Stimulated activated CD4-positive, alpha-beta T cell treated with anti-CD3 and anti-CD28 coated beads, Interleukin-4, amount 100 ng/mL, for 24 hours (primary cell): ENCODE measurements at places on chromosomes 3 and 15.

GRCh38 chr3:23723930-23724329, 81.8 kb upstream of the UBE2E1 start:
- no peak for DNase-seq

- no peak for DNase-seq
Measured at GRCh38 chr15:29998033-29998432, 84.7 kb upstream of the GOLGA8J start.

- DNase-seq, result no peak
Measured at GRCh38 chr3:184368586-184369183, 7.2 kb downstream of the POLR2H start.

DNA sequence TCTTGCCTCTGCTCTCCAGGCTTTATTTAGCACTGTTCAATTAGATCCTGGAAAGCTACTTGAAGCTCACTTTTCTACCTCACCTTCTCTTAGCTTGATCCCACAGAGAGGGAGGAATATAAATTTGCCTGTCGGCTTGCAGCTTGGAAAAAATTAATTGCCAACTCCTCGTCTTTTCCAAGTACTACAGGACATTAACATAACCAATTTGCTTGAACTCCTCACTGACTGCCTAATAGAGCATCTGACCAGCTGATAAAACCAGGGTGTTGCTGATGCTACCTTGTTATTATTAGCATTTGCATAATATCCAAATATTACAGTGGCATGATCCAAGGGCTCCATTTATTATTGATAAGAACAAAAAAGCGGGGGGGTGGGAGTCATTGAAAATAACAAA, 561.8 kb downstream of the MCTP2 start:
- DNase-seq, result no peak

GRCh38 chr3:108357042-108357441, 60.7 kb downstream of the HHLA2 start:
- no peak for DNase-seq

- DNase-seq, result no peak
Measured at GRCh38 chr3:169256796-169257522, 406.6 kb downstream of the MECOM start.

- no peak for DNase-seq
Measured at GRCh38 chr3:71600646-71601288, 17.2 kb upstream of the FOXP1 start.

GRCh38 chr15:31811641-31812040, 218.7 kb upstream of the CHRNA7 start:
- DNase-seq, result no peak

- DNase-seq, result no peak
Measured at GRCh38 chr3:109432833-109433232, 95.5 kb upstream of the DPPA4 start.

DNA sequence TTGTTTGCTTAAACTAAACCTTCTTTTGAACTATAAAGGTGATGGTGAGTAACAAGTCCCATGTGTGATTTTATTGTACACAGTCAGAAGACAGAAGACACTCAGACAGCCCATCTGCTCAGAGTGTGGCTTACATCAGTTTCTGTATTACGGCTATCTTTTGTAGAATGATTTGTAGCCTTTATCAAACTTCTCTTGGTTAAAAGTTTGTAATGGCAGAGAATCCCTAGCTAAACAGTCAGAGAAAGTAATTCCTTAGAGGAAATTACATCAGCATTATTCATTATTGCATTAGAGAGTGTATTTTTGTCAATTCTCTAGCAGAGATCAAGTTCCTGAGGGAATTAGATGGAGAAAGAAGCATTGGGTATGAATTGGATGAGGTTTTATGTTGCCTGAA, 500.8 kb downstream of the CNTN4 start:
- DNase-seq, result no peak

GRCh38 chr3:89434621-89435380, 327.4 kb downstream of the EPHA3 start:
- DNase-seq, result no peak

- DNase-seq, result no peak
Measured at GRCh38 chr15:73683257-73683776, 866 bp upstream of the CD276 start.

GRCh38 chr3:188605905-188606304, 451.9 kb downstream of the LPP start:
- no peak for DNase-seq

GRCh38 chr15:67059127-67059553, 6.3 kb upstream of the SMAD3 start:
- DNase-seq, result no peak

DNA sequence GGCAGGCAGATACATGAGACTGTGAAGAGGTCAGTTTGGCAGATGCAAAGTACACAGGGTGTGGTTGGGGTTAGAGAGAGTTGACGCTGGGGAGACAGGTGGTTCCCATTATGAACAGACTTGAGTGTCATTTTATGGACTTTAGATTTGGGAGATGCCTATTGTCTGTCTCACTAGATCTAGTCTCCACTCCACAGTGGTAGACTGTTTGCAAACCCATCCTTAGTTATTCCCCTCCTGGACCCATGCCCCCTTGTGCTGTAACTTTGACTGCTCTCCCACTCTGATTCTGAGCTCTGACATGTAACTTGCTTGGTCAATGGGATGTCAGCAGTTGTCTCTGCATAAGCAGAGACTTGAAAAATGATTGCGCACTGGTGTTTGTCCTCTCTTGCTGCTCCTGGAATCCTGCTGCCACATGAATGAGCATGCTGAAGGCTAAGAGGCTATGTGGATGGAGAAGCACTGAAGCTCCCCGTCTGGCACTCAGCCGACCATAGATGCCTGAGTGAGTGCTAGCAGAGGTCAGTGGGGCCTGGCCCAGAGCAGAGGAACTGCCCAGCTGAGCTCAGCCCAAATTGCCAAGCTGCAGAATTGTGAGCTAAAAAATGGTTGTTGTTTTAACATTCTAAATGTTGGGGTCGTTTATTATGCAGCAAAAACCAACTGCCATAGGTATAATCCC, 88.2 kb downstream of the FAM43A start:
- DNase-seq, result no peak

- DNase-seq, result no peak
Measured at GRCh38 chr3:71709908-71710511, 15.2 kb downstream of the EIF4E3 start.

DNA sequence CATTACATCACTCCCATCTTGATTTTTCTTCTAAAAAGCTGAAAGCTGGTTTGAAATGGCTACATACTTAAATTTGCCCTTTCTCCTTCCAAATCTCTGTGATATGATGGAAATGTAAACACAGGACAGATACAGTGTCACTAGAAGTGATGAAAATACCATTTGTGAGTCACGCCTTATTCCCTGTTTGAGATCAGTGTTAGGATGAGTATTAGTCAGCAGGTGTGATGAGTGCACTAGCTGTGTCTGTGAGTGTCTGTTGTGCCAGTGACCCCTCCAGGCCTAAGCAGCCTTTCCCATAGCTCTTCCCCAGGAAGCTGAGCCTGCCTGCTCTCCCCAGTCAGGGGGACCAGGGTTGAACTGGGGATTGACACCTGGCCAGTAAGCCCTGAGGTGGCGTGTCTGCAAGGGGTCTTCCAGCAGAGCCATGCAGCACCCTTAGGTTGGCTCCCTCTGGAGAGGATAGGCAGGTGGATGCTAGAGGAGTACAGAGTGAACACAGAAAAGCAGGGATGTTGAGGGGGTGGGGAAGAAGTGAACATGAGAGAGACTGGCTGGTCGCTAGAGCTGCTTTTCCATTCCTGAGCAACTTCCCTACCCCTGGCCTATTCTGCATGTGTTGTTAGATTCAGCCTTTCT, 92.0 kb downstream of the PDE8A start:
- DNase-seq, result peak; percentile 11

DNA sequence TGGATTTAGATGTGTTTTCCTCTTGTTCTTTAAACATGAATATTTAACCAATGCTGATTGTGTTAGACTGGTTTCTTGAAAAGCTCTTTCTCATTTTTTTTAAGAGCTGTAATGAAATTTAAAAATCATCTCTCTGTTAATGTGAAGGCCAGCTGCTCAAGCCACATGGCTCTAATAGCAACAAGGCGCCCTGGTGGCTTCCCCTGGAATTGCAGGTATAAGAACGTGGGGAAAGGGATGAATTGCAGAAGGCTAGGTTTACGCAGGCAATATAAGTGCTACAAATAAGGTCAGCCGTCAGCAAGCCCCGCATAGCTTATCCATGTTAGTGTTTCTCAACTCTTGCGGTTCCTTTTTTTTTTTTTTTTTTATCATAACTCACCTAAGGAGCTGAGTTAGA, 108.5 kb downstream of the SAMMSON start:
- DNase-seq, result no peak

DNA sequence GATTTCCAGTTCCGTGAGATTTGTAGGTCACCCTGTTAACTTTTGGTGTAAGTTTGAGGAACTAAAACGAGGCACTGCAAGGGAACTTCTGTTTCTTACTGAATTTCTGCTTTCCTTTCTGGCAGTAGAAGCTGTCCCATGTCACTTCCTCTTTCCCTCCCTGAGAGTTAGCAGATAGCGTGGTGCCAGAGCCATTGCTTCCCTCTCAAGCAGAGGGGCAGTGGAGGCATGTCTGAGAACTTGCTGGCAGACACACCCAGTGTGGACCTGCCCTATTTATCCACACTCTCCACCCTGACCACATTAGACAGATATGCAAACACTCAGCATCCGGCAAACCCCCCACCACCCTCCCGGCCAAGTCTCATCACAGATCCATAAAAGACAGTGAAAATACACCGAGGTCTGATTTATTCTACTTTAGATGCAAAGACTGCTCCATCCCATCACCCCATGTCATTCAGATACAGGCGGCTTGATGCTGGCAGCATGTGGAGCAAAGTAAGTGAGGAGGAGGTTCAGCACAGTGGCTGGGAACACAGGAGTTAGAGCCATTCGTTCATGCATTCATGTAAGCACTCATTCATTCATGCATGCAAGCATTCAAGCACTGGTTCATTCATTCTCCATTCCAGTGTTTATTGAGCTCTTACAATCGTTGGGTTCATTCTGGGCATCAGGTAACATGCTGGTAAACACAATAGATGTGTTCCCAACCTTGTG, 324.7 kb downstream of the SHQ1 start:
- DNase-seq, result no peak

- DNase-seq, result no peak
Measured at GRCh38 chr3:60651799-60652198, 599.5 kb downstream of the FHIT start.

- no peak for DNase-seq
Measured at GRCh38 chr3:58837141-58837843, 170.7 kb upstream of the FAM3D start.

DNA sequence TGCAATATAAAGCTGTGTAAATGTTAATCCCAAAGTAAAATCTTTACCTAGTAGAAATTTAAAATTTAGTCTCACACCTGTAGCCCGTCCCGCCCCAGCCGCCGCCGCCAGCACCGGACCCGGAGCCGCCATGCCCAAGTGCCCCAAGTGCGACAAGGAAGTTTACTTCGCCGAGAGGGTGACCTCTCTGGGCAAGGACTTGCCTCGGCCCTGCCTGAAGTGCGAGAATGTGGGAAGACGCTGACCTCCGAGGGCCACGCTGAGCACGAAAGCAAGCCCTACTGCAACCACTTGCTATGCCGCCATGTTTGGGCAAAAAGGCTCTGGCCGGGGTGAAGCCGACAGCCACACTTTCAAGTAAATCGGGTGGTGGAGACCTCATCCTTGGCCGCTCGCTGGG, 22.1 kb upstream of the TOP2B start:
- DNase-seq, result no peak

GRCh38 chr3:34284959-34285826, 486.8 kb downstream of the PDCD6IP start:
- no peak for DNase-seq

DNA sequence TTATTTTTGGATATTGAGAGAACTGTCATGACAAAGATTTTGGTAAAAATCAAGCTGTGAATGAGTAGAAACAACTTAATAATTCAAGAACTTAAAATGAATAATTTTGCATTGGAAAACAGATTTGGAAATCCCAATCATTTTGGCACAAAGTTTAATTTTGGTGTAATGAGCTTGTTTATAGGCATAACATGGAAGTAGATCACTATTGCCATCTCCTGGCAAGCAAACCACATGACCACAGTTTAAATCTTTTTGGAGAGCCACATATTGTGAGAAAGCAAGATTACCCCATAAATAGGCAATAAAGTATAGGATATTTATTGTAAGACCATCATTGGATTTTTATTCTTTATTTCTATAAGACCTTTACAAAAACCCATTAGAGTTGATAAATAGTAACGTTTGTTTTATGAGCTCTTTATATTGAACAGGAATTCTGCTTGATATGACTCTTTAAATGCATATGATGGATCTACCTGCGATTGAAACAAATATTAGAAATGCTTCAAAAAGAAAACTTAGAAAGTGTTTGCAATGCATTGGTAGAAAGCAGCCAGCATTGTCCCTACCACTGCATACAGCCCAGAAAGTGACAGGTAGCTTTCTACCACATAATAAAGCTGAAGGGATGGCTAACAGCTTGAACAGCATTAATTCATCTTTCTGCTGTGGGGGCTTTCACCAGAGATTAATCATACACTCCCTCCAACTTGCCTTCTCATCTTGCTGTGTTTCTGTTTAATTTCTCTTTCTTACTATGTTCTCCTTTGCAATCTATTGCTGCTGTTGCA, 766.8 kb downstream of the TBL1XR1 start:
- DNase-seq, result no peak

DNA sequence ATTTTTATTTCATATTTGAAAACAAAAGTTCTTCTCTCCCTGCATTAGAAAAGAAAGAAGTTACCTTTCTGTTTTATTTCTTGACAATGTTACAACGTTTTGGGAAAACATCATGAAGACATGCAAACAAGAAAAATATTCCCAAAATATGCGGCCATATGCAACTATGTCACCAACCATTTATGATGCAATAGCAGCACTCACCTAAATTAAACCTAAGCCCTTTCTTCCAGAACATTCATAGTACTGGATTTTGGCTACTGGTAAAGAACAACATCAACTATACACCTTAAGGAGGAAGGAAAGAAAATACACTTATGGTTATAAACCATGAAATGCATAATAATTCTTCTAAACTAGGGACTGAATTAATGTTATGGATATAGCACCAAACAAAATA, 164.5 kb downstream of the PEAK1 start:
- DNase-seq, result no peak

DNA sequence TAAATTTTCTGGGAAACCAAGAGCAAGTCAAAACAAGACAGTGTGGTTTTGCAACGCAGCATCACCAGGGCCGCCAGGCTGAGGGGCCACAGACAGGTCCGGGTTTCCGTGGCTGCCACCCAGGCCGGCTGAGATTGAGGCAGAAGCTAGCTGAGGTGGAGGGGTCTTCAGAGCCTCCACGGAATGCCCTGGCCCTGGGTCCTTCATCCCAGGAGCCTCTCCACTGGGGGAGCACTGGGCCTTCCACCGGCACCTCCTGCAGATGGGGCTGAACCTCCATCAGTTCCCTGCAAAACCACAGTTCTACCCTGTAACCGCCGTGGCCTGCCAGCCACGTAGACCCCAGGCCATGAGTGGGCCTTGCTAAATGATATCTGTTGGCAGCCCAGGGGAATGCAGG, 152.7 kb downstream of the CHSY1 start:
- no peak for DNase-seq

- no peak for DNase-seq
Measured at GRCh38 chr15:42848846-42849245, 71.7 kb downstream of the TTBK2 start.

DNA sequence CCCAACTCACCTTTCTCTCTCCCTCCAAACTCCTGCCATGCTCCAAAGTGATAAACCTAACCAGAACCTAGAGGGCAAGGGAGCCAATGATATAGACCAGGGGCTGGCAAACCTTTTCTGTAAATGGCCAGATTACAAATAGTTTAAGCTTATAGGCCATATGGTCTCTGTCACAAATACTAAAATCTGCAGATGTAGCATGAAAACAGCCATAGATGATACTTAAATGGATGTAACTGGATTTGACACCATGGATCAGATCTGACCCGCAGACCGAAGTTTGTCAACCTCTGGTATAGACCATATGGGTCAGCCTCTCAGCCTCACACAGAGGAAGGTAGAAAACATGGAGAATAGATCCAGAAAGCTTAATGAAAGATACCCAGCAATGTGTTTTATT, 165.2 kb upstream of the STT3B start:
- no peak for DNase-seq
